GM04503 (cell line): ENCODE measurements at places on chromosomes 3 and 15.

DNA sequence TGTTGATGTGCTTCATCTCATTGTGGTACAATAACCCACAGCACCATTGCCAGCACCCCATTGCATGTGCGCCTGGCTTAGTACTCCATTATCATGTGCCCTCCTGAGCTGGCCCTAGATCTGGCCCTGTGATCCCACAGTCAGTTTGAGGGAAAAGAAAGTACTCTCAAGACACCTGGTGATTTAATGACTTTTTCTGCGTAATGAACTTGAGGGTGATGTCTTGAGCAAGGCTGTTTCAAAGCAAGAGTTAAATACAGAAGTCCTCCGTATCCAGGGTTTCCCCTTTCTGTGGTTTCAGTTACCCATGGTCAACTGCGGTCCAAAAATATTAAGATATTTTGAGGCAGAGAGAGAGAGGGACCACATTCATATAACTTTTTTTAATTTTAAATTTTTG, 16.3 kb downstream of the C3orf20 start:
- DNase-seq = no peak

GRCh38 chr3:122067588-122068240, 12.6 kb downstream of the CD86 start:
- DNase-seq = no peak

GRCh38 chr3:170465955-170466354, 47.3 kb downstream of the CLDN11 start:
- DNase-seq = no peak

DNA sequence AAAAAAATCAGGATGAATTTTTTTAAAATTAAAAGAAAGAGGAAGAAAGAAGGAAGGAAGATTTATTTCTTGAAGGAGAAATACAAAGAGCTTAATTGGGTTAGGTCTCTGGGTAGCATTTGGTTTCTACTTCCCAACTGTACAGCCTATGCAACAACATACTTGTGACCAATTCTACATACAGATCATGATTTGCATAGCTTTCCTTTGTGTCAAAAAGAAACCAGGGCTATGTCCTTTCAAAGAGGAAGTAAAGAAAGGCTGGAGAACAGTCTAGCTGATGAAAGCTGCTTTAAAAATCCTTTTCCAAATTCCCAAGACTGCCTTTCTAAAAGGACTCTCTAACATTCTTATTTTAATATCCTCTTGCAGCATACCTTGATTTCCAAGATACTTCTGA, 6.1 kb upstream of the HGD start:
- peak; percentile 44 for DNase-seq
